Right cardiac atrium (tissue), 5 donors: ENCODE measurements at places on chromosomes 1 and 21.

GRCh38 chr1:33684396-33685179 lies 179.3 kb upstream of the HMGB4 start:
- no peak for DNase-seq

DNA sequence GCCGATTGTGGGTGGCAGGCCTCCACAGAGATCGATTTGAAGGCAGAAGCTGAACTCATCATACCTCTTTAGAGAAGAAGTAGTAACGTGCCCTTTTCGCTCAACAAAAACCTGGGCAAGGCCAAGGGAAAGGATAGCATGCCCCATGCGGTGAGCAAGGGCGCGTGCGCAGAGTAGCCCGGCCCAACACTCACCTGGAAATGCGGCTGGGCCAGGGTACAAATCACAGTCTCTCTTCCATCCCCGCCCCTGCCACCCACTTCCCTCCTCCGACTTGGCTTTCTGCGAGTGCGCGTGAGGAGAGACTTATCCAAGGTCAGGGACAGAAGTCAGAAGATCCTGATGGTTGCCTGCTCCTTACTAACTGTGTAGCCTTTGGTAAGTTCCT lies 160.7 kb upstream of the C1orf21 start:
- no peak for DNase-seq

DNA sequence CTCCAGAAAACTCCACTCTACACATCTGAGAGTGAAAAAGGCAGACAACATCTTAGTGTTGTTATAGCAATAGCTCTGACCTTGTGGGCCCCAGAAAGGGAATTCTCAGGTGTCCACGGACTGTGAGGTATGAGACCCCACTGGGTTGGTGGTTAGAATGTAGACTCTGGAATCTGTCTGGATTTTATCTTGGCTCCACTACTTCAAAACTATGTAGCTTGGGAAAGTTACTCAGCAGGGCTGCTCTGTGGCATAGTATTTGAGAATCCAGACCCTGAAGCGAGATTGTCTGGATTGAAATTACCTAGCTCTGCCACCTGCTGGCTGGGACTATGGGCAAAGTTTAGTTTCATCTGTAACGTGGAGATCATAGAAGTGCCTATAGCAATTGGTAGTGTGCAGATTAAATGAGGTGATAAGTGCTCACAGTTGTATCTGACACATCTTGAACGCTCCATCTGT lies 25.8 kb downstream of the PRDM2 start:
- DNase-seq, result no peak

GRCh38 chr1:85001742-85002141 lies 4.8 kb upstream of the MCOLN2 start:
- DNase-seq, result no peak

DNA sequence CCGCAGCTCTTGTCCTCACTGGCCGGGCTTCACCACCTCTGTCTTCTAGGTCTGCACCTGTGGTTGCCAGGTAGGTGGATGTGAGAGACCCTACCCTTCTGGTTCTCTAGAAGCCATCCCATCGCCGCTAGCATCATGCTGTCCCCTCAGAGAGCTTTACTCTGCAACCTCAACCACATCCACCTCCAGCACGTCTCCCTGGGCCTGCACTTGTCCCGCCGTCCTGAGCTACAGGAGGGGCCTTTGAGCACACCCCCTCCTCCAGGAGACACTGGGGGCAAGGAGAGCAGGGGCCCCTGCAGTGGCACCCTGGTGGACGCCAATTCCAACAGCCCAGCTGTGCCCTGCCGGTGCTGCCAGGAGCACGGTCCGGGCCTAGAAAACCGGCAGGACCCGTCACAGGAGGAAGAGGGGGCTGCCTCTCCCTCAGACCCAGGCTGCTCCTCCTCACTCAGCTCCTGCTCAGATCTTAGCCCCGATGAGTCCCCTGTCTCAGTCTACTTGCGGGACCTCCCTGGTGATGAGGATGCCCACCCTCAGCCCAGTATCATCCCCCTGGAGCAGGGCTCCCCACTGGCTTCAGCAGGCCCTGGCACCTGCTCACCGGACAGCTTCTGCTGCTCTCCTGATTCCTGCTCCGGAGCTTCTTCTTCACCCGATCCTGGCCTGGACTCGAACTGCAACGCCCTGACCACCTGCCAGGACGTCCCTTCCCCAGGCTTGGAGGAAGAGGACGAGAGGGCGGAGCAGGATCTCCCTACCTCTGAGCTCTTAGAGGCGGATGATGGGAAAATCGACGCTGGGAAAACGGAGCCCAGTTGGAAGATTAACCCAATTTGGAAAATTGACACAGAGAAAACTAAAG lies 1.2 kb downstream of the RUSC1 start:
- DNase-seq, result peak; percentile 66
